ENCODE measurements at places on chromosomes 2 and 18. TPM values are rescaled to one million over a fixed set of nuclear protein-coding genes. Genes with fewer than 3 reads are reported as not detected.

The RAB31 gene
- total RNA-seq, result 0.78 TPM

- H3K27ac ChIP-seq, result no peak overlapping the region
- H3K36me3 ChIP-seq, result no peaks in the 10 kb centered on the region
- no peak for DNase-seq
- peaks cover 3% of the 10 kb centered on the region for H3K4me1 ChIP-seq
- H3K4me3 ChIP-seq, result no peak overlapping the region
Observed at GRCh38 chr18:49640741-49641140, 78.9 kb downstream of the LIPG start.

GRCh38 chr2:106537791-106538191, 50.6 kb downstream of the CD8B2 start:
- no peak overlapping the region for H3K27ac ChIP-seq
- no peak overlapping the region for H3K4me3 ChIP-seq
- no peaks in the 10 kb centered on the region for H3K36me3 ChIP-seq
- H3K4me1 ChIP-seq, result peaks cover 8% of the 10 kb centered on the region

DNA sequence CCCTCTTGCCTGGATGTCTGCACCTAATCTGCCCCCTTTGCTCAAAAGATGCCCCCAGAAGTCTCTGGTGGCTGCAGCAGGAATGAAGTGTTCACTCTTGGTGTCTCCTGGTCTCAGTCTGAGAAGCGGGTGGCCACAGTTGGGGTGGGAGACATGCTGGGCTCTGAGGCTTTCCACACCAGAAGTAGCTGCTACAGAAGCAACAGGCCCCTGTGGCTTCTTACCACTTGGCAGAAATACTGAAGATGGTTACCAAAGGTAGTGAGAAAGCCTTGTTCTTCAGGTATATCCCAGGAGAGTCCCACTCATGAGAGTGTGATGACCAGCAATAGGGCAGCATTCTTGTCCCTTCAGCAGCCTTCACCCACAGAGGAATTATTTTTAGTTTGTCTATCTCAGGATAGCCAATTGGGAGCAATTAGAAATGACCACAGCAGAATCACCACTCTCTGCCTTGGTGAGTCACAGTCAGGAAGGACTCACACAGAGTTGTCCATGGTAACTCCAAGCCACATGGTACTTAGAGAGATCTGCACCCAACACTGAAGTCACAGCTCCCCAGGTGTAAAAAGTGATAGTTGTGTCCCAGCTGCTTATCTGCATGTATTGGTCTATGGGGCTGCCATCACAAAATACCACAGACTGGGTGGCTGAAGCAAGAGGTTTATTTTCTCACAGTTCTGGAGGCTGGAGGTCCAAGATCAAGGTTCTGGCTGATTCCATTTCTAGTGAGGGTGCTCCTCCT, 169.8 kb upstream of the ID2 start:
- peaks cover 12% of the 10 kb centered on the region for H3K36me3 ChIP-seq
- H3K4me3 ChIP-seq, result no peak overlapping the region
- H3K4me1 ChIP-seq, result peaks cover 35% of the 10 kb centered on the region
- no peak for DNase-seq
- H3K27me3 ChIP-seq, result no peaks in the 10 kb centered on the region

Data from activated naive CD8-positive, alpha-beta T cell treated with anti-CD3 and anti-CD28 coated beads for 36 hours (primary cell).